ENCODE measurements at places on chromosomes 5 and 9. TPM values are rescaled to one million over a fixed set of nuclear protein-coding genes. Genes with fewer than 3 reads are reported as not detected.

The C9orf85 gene
- 20.4 TPM for polyA plus RNA-seq

The FREM1 gene
- 25.2 TPM for polyA plus RNA-seq

The KCNIP1 gene
- 5.6 TPM for polyA plus RNA-seq

The ADAMTS6 gene
- 1.2 TPM for polyA plus RNA-seq

The PRDM9 gene
- not detected for polyA plus RNA-seq

The ADAMTS16 gene
- 6.6 TPM for polyA plus RNA-seq

The TXNDC8 gene
- not detected for polyA plus RNA-seq

The CAVIN4 gene
- 330 TPM for polyA plus RNA-seq

The SERF1A gene
- polyA plus RNA-seq, result 1.7 TPM

The CDKN2A gene
- 0.50 TPM for polyA plus RNA-seq

The NFIL3 gene
- polyA plus RNA-seq, result 28.6 TPM

The SOX30 gene
- polyA plus RNA-seq, result 0.29 TPM

The PHF2 gene
- polyA plus RNA-seq, result 32.4 TPM

The PKN3 gene
- polyA plus RNA-seq, result 10.8 TPM

The ATP10B gene
- 0.87 TPM for polyA plus RNA-seq

The PCDHA12 gene
- polyA plus RNA-seq, result 0.04 TPM

Data from muscle of back (tissue), 13 donors.